ENCODE measurements at places on chromosomes 3 and 15.

- no peak for DNase-seq
These were observed 404.2 kb upstream of the IL12A start for GRCh38 chr3:159584421-159584820.

DNA sequence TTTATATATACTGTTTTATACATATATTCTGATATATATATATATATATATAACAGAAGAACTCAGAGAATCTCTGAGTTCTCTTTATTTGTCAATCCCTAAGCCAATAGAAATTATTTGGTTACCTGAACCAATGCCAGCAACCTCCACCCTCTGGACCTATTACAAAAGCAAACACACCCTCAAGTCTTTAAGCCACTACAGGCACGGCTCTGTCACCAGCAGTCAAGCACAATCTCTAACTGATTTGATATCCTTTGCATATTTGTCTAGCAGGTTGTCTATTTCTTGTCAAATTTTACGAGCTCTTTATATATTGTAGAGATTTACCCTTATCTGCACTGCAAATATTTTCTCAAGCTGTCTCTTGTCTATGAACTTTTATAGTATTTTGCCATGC is 66.6 kb upstream of the TOPAZ1 start:
- no peak for DNase-seq

DNA sequence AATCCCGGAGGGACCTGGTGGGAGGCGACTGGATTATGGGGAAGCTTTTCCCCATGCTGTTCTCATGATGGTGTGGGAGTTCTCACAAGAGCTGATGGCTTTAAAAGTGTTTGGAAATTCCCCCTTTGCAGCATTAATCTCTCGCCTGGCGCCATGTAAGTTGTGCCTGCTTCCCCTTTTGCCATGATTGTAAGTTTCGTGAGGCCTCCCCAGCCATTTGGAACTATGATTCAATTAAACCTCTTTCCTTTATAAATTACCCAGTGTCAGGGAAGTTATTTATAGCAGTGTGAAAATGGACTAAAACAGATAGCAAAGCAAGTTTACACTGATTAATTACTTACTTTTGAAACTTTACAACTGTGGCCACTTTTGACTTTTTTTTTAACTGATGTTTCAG is 10.6 kb upstream of the U2SURP start:
- no peak for DNase-seq

GRCh38 chr15:49573421-49573820 is 47.2 kb downstream of the FAM227B start:
- DNase-seq = no peak

DNA sequence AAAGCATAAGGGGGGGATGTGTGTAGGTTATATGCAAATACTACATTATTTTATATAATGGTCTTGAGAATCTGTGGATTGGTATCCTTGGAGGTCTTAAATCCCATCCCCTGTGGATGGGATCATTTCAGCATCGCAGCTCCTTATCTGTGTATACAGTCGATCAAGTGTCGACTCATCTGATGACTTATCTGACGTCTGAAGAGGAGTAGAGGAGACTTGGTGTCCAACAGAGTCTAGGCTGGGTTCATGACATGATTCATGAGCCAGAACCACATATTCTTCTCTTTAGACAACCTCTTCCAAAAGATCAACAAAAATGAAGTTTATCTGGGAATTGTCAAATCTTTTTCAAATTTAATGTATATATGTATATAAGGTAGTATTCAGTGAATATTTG is 220.7 kb downstream of the NR2F2 start:
- DNase-seq = no peak

- no peak for DNase-seq
These were observed 116.6 kb downstream of the TRIM42 start for GRCh38 chr3:140794507-140794906.

- no peak for DNase-seq
These were observed 621.5 kb upstream of the TBL1XR1 start for GRCh38 chr3:177818712-177819240.

DNA sequence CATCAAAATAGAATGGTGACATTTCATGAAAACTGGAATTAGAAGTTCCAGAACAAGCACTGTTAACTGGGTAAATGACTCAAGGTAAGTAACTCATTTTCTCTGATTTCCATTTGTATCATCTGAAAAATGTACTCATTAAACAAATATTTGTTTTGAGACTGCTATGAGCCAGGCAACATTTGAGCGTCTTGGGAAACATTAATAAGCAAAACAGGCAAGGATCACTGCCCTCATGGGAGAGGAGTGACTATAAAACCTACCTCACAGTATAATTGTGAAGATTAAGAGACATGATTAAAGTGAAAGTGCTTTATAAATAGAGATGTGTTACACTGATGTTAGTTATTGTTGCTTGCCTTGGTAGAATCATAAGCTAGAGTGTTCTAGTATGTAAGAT is 711.8 kb upstream of the UBE2E2 start:
- no peak for DNase-seq

DNA sequence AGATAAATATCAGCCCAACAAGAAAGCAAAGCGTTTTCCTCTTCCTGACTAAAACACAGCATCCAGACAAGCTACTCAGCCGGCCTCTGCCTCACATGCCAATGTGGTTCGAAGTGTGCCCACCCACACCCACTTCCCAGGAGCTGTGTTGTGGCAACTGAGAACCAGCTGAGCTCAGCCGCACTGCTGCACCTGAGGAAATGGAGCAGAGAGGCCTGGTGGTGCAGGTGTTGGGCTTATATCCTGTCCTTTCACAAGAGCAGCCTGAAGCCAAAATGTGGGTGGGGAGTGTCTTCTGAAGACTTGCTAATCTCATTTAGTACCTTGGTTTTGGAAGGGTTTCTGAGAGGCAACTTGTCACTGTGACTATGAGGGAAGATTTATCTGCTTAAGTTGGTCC is 23.0 kb upstream of the RETNLB start:
- DNase-seq = peak; percentile 6
